ENCODE measurements at places on chromosomes 1 and 21. TPM values are rescaled to one million over a fixed set of nuclear protein-coding genes. Genes with fewer than 3 reads are reported as not detected.

HJV gene
- total RNA-seq: not detected

GCSAML gene
- total RNA-seq: 0.60 TPM

OR2L8 gene
- total RNA-seq: not detected

FCRL2 gene
- total RNA-seq: not detected

CCDC27 gene
- not detected for total RNA-seq

CA14 gene
- total RNA-seq: not detected

ATP6V1G3 gene
- total RNA-seq: not detected

CRP gene
- total RNA-seq: 0.65 TPM

TSPEAR gene
- total RNA-seq: 0.14 TPM

SLAMF9 gene
- total RNA-seq: not detected

ACOT7 gene
- total RNA-seq: 17.6 TPM

GJA5 gene
- total RNA-seq: 18.8 TPM

PGBD5 gene
- total RNA-seq: 0.43 TPM

CR1L gene
- total RNA-seq: not detected

LENEP gene
- total RNA-seq: not detected

VANGL2 gene
- 2.4 TPM for total RNA-seq

NTMT2 gene
- total RNA-seq: not detected

HSPA13 gene
- 43.2 TPM for total RNA-seq

SUSD4 gene
- total RNA-seq: 0.56 TPM

MEX3A gene
- total RNA-seq: 0.23 TPM

C1orf115 gene
- total RNA-seq: 6.9 TPM

STUM gene
- total RNA-seq: 6.8 TPM

NIBAN1 gene
- total RNA-seq: 145 TPM

ACBD6 gene
- 30.2 TPM for total RNA-seq

NHLH1 gene
- 0.14 TPM for total RNA-seq

ALX3 gene
- total RNA-seq: not detected

RGS16 gene
- total RNA-seq: 3.1 TPM

Measured in posterior vena cava (tissue), 2 donors.